M059J (cell line): ENCODE measurements at places on chromosomes 5 and 9. TPM values are rescaled to one million over a fixed set of nuclear protein-coding genes. Genes with fewer than 3 reads are reported as not detected.

The AQP3 gene
- 0.57 and 1.1 TPM in 2 replicates for total RNA-seq

The FAM169A gene
- 5.3 and 10.7 TPM in 2 replicates for total RNA-seq

The RGS3 gene
- total RNA-seq: 84.9 and 137 TPM in 2 replicates

The WDR38 gene
- total RNA-seq: not detected in 2 replicates

The FBXW11 gene
- 38.5 and 75.0 TPM in 2 replicates for total RNA-seq

The GRXCR2 gene
- not detected in 2 replicates for total RNA-seq

The PPIC gene
- 74.2 and 139 TPM in 2 replicates for total RNA-seq

The PRRX2 gene
- total RNA-seq: 0.17 and 0.20 TPM in 2 replicates

The PCDHGB6 gene
- 0.02 TPM in 1 of 2 replicates, not detected in the other for total RNA-seq

The STPG3 gene
- not detected in 2 replicates for total RNA-seq

GRCh38 chr5:33180900-33181299 is 259.9 kb upstream of the TARS1 start:
- DNase-seq: peak; percentile 55

GRCh38 chr5:68891718-68892117 is 202.1 kb upstream of the SLC30A5 start:
- no peak for DNase-seq

- no peak for DNase-seq
Observed at GRCh38 chr5:180820788-180821321, 18.2 kb upstream of the MGAT1 start.

DNA sequence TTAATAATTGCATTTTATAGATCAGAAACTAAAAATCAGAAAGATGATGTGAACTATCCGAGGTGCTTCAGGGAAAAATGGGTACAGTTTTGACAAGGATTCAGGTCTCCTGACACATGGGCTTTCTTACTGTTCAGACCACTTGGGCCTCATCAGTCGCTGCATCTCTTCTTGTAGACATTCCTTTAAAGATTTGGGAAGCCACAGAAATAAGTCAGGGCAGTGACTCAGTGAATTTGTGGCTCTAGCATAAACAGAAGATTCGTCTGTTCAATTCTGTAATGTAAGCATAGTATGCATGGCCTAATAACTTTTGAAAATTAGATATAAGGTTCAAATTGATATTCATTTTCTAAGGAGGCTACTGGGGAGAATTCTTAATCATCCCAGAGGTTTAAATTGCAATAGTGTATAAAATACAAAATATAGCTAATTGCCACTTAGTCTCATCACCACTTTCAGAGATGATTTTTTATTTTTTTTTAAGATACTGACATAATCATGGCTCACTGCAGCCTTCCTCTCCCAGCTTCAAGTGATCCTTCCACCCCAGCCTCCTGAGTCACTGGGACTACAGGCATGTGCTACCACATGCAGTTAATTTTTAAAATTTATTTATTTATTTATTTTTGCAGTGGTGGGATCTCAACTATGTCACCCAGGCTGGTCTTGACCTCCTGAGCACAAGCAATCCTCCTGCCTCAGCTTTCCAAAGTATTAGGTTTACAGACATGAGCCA is 48.9 kb downstream of the RASEF start:
- DNase-seq: peak; percentile 87

- DNase-seq: no peak
Observed at GRCh38 chr5:11261241-11261640, 500.2 kb upstream of the DAP start.

- no peak for DNase-seq
Observed at GRCh38 chr5:145500710-145501109, 334.4 kb downstream of the PRELID2 start.

GRCh38 chr5:133340822-133341221 is 271.5 kb downstream of the FSTL4 start:
- no peak for DNase-seq

- DNase-seq: no peak
Observed at GRCh38 chr5:123115020-123115419, 26.0 kb downstream of the PRDM6 start.

DNA sequence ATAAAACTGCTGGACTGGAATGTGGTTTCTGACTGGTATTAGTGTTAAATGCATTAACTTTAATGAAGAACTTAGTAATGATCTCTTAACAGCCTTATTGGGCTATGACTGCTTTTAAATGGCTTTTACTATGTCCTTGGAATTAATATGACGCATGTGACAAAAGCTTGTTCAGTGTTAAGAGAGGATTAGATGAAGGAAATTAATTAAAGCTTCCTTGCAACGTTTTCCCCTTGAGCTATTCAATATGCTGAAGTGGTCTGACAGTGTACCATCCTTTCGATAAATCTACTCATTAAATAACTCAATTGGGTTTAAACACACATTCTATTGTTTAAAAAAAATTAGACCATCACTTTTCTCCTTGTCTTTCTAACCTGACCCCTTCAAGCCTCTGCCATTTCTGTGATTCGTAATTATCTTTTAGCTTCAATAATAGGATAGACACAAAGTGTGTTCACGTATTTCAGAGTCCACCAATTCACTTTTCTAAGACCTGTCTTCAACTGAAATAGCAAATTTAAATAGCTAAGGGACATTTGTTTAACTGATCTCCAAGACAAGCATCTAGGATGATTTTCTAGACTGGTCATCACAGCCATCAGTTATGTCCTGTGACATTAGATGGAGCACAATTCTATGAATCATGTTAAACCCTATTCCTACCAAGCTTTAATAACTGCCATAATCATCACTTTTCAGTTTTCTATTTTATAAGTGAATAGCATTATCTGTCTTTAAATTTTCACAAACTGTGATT is 1258.0 kb upstream of the CDH9 start:
- DNase-seq: no peak

GRCh38 chr9:34458959-34459340 is 345 bp downstream of the DNAI1 start:
- no peak for DNase-seq

DNA sequence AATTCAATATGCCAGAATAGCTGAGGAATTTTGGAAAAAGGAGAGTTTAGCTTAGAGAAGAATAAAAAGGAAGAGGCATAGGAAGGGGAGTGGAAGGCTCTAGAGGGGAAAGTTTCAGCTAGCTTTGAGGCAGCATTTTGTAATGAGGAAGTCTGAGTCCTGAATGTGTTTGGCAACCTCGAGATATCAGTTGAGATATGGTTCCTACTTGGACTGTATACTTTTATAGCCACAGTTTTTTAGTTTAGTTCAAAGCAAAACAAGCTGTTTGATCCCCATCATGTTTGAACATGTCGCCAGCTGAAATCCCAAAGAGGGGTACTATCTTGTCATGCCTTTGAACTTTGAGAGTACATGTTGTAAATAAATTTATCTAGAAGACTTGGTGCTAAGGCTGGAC is 559.0 kb upstream of the FTMT start:
- DNase-seq: no peak

DNA sequence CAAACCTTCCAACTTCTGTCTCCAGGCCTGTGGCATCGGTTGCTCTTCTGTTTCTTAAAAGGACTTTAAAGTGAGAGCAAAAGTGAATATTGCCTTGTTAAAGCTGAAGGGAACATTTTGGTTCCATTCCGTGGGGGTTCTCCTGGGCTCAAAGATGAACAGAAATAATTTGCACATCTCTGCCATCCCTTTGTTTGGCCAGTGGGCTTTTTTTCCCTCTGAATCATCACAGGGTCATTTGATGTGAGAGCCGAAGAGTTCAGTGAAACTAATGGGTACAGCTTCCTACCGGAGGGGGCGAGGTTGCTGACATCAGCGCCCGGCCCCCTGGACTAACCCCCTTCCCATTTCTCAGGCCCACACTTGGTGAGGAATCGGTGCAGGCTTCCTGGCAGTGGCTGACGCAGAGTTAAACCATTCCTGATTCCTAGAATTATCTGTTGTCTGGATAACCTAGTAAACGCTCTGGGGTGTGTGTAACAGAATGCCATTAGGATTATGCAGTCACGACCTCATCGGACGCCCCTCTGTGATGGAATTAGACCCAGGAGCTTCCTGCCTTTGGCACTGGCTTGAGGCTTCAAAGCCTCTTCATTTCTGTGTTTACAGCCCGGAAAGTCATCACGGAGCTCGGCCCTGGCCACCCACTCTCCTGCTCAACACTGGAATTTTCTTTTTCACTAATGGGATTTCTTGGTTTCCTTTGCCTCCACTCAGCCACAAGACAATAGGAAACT is 61.6 kb upstream of the RPL26L1 start:
- DNase-seq: peak; percentile 91

GRCh38 chr5:90093751-90094485 is 315.6 kb downstream of the CETN3 start:
- DNase-seq: no peak

- DNase-seq: no peak
Observed at GRCh38 chr5:137260820-137261695, 238.1 kb downstream of the SPOCK1 start.

DNA sequence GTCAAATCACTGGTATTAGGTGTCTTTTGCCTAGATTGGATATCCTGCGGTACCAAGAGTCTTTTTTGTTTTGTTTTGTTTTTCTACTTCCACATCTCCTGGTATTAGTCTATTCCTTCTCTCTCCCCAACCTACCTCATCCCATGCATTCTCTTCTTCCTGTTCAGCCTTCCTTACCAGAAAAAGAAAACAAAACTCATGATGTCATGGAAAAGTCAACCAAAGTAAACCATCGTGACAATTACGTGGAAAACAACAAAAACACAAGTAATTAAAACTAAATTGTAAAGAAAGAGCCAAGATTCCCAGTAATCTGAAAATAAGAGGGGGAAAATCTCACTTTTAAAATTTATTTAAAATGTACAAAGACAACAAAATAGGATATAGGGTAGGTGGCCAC is 38.3 kb downstream of the TMEM167A start:
- DNase-seq: no peak

GRCh38 chr5:157175071-157175612 is 5.5 kb upstream of the ITK start:
- DNase-seq: no peak

GRCh38 chr5:41906151-41906550 is 2.0 kb downstream of the RIMOC1 start:
- DNase-seq: no peak
